WERI-Rb-1 (cell line): ENCODE measurements at places on chromosomes 3 and 15.

DNA sequence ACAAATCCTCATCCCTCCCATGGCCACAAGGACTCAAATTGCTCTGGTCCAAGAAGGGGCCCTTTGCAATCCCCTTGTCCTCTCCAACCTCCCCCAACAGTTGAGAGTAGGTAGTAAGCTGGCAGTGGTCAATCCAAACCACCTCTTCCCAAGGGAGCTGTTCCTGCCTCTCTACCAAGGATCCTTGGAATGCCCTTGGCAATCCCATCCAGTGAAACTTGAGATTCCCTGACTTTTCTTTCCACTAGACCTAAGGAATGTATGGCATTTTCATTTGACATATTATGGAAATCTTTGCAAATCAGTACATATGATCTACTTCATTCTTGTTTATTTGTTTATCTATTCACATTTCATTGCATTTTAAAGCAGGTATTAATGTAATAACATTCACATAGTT lies 4.8 kb upstream of the RBP2 start:
- no peak for DNase-seq

GRCh38 chr15:77335298-77335697 lies 84.6 kb downstream of the PEAK1 start:
- no peak for DNase-seq

DNA sequence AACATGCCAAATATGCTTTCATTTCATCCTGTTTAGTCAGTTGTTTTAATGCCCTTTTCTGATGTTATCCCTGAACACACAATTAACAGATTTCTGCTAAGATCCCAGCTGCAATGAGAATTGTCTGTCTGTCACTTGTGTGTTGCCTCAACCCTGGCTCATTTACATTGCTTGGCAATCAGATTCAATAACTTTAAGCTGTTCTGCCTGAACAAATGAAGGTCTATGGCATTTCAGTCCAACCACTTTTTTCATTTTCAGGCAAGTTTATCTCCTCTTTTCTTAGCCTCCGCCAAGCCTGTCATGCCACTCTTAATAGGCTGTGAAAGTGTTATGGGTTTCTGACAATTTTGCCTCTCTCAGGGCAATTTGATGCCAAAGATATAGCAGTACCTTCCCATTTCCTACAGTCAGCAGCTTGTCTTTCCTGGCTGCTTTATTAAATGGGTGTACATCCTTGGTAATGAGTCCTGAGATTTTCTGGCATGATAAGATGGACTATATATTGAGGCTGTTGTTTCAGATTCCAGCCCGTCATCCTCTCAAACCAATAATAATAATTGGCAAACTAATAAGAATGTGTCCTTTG lies 68.7 kb upstream of the ADAMTS9 start:
- DNase-seq, result no peak

GRCh38 chr3:125000661-125001060 lies 55.1 kb downstream of the HEG1 start:
- DNase-seq, result no peak

DNA sequence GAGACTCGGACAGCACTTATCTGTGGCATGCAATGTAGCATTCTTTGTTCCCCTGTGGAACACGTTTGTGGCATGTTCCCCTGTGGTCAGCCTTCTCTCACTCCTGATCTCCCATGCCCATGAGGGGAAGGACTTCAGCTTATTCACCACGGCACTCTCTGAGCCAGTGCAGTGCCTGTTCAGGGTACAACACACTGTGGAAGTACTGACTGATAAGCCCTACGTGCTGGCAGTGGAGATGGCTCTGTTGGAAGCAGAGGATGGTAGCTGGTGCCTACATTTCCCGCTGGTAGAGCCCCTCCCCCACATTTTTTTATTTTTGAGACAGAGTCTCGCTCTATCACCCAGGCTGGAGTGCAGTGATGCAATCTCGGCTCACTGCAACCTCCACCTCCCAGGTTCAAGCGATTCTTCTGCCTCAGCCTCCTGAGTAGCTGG lies 43.5 kb upstream of the ETV5 start:
- no peak for DNase-seq

DNA sequence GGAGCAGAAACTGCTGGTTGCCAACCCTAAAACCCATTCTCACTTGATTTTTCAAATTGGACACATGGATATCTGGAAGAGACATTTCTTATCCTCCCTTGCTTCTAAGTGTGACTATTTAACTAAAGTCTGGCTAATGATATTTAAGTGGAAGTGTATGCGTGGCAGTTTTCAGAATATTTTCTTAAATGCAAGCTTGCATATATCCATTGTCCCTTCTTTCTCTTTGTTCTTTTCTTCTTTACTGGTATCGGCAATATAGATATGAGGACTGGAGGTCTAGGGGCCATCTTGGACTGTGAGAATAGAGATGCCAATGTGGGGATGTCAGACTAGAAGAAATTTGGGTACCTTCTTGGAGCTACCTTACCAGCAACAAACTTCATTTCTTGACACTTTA lies 364.3 kb upstream of the DPH6 start:
- DNase-seq, result no peak

- DNase-seq, result no peak
Measured at GRCh38 chr3:54046641-54047214, 75.6 kb upstream of the CACNA2D3 start.

- DNase-seq, result no peak
Measured at GRCh38 chr3:153331676-153332075, 169.7 kb downstream of the RAP2B start.

GRCh38 chr15:56468401-56468800 lies 3.5 kb upstream of the MNS1 start:
- DNase-seq, result no peak

- no peak for DNase-seq
Measured at GRCh38 chr3:5499404-5499803, 311.9 kb downstream of the EDEM1 start.

DNA sequence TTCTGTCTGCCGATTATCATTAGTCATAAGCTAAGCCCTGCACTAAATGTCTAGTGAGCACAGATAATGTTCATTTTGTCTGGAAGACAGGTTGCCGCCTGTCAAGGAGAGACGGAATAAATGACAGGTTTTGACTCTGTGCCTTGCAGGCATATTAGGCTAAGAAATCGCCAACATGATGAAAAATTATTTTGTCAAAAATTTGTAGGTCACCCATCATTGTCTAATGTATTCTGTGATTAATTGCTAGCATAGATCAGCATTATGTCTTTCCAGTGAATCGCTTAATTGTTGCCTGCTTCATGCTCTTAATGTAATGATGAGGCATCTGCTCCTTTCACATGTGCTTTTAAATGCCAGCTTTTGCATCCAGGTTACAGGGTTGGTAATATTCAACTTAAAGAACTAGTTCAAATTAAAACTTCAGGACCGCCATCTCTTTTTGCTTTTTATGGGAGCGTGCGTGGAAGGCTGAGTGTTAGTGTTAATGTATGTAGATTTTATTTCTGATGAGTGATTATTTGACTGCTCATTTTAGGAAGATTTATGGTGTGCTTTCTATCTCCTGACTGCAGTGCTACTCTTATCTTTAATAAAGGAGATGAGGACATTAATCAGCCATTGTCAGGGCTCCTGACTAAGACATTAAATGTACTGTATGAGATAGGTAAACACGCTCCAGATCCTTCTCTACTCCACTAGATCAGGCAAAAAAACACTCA lies 120.8 kb upstream of the MEIS2 start:
- peak; percentile 23 for DNase-seq

DNA sequence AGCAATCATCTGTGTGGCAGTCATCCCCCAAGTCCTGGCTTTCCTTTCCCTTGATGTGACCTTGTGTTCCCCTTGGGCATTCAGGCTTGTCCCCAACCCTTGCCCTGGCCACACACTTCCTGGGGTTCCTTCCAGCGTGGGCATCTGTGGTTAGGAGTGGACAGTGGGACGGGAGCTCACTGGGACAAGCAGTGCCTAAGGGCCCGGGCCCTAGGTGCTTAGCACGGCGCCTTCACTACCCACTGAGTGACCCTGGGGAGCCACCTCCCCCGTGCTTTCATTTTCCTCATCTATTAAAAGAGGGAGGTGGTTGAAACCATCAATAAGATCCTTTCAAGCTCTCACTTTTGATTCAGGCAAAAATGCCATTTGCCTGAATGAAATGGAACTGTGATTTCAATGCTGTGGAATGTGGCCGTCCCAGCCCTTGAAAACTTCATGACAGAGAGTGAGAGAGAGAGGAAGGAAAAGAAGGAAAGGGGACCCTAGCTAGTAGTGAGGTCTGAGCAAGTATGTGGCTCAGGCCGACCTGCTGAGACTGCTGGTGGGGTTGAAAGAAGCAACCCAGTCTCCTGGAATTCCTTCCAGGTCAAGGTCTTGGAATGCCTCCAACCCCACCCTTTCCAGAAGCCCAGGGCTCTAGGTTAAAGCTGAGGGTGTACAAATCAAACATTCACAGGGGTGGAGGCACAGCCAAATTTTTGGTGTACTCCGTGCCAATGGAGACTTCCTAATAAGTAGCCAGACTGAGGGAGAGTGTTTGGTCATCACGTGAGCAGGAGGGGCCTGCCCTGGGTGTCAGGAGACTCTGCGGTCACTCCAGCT lies 302.9 kb downstream of the TLE3 start:
- DNase-seq, result no peak

DNA sequence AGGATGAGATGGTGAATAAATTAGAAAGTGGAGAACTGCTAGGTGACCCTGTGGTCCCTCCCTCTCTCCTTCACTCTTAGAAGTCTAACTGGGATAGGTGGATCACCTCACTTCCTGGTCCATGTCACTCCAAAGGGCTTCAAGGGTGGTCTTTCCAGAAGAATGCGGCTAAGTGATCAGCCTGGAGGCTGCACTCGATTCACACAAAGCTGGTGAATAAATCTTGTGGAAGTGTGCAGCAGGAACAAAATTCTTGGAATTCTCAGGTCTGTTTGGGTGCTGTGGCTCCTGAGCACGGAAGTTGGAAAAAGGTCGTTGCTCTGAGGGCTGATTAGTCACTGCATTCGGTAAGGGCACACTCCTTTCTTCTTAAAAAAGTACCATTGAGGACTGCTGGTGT lies 46.3 kb downstream of the GASK1A start:
- no peak for DNase-seq

- DNase-seq, result no peak
Measured at GRCh38 chr3:56375654-56376053, 92.6 kb downstream of the ERC2 start.

- DNase-seq, result no peak
Measured at GRCh38 chr3:159854500-159855124, 134.0 kb upstream of the IL12A start.

DNA sequence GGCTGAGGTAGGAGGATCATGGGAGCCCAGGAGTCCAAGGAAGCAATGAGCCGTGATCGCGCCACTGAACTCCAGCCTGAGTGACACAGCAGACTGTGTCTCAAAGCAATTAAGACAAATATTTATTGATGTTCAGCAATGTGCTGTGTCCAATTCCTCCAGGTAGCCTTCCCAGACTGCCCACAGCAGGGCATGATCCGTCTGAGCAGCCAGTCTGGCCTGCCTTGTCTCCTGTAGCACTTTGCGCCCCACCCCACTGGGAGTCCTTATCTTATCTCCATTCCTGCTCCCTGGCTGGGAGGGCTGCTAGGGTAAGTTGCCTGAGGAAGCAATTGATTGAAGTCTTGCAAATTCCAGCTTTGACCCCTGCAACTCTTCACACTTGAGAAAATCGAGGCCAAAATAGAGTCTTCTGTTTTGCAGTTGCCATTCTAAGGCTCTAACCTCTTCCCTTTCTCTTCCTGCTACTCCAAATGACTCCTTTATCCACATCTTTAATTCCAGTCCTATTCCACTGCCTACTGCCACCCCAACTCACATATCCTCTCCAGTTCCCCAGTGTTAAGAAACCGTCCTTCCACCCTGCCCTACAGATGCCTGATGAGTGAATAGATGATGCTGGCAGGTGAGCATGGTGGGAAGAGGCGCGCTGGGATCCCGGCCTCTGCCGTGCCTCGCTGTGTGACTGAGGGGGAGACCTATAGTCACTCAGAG lies 26.9 kb upstream of the LCTL start:
- DNase-seq, result no peak

GRCh38 chr3:136135039-136135802 lies 60.9 kb downstream of the MSL2 start:
- DNase-seq, result no peak

- no peak for DNase-seq
Measured at GRCh38 chr3:12886106-12886679, 44.8 kb upstream of the RPL32 start.

DNA sequence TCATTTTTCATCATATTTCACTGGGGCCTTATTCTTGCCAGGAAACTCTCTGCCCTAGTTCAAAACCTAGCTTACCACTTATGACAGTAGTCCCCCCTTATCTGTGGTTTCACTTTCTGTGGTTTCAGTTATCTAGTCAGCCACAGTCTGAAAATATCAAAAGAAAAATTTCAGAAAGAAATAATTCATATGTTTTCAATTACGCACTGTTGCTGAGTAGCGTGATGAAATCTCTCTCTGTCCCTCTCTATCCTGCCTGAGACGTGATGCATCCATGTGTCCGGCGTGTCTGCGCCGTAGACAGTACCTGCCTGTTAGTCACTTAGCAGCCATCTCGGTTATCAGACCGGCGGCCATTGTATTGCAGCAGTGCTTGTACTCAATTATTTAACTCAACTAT lies 369.9 kb upstream of the MCTP2 start:
- DNase-seq, result no peak

- DNase-seq, result no peak
Measured at GRCh38 chr15:67746022-67746421, 79.3 kb upstream of the SKOR1 start.

- no peak for DNase-seq
Measured at GRCh38 chr3:39103791-39104552, 3.5 kb downstream of the GORASP1 start.

GRCh38 chr3:115702598-115702997 lies 79.3 kb downstream of the GAP43 start:
- DNase-seq, result no peak

DNA sequence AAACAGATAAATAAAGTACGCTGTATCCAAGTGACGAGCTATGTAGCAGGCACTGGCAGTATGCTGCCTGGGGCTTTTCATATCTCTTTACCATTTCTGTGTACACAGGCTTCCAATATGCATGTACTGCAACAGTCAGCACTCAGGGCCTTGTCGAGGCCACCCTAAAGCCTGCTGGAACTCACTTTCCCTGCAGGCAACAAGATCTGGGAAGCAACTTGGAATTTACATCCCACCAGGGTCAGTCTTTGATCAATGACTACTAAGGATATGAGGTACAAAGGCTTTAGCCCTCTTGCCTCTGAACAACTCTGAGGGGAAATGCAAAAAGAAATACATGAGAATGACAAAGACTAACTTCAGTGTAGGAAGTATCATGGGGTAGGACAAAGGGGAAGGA lies 101.8 kb upstream of the ARL6 start:
- no peak for DNase-seq

DNA sequence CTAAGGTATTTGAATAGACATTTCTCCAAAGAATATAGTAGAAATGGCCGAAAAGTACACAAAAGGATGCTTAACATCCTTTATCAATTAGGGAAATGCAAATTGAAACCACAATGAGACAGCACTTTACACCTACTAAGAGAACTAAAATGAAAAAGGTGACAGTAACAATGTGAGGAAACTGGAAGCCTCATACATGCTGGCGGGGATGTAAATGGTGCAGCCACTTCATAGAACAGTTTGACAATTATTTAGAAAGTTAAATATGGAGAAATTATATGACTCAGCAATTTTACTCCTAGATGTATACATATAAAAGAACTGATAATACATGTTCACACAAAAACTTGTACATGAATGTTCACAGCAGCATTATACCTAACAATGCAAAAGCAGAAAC lies 13.4 kb downstream of the SPICE1 start:
- DNase-seq, result no peak
